Colonic mucosa (tissue), 4 donors: ENCODE measurements at places on chromosomes 12 and 14.

DNA sequence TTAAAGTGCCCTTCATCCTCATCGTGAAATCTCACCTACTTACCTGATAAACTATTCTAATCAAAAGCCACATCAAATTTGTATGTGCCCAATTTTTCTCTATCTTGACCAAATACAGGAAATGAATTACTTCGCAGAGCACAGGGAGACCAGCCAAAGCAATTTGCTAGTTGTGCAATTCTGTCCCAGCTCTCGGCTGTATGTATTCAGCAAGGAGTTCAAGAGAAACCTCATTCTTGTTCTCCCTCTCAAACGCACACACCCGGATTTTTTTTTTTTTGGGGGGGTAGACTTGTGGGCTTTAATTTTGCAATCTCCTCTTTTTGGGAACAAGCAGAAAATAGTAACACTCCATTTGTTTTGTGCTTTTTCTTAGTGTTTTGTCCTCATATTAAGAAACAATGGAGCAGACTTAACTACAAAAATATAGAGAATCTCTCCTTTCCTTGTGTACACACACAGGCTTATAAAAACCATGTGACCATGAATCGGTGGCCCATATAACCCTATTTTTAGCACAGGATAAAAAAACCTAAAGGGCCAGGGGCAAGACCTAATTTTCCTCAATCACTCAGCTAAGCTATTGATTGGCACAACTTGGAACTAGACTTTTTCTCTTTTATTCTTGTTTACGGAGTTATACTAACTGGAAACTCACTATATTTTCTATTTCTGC, 64.2 kb downstream of the MBIP start:
- H3K36me3 ChIP-seq = no peaks in the 10 kb centered on the region
- DNase-seq = peak; percentile 41
- no peaks in the 10 kb centered on the region for H3K27me3 ChIP-seq
- no peak overlapping the region for H3K4me3 ChIP-seq
- H3K27ac ChIP-seq = peak overlapping the region; percentile 14

DNA sequence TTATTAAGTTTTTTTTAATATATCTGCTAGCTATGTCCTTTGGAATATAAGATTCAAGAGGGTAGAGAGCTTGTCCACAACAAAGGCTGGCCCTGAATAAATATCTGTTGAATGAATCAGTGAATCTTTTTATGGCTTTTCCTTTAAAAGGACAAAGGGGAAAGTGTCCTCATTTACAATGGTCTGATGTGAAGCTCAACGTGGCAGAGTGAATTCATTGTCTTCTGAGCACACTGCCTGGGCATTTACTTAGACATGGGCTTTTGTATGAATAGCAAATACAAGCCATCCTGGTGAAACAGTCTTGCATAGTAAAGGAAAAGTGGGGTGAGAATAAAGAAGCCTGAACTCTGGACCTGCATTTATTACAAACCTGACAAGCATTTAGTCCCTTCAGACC, 201.2 kb downstream of the NELL2 start:
- H3K4me3 ChIP-seq = no peak overlapping the region
- no peaks in the 10 kb centered on the region for H3K36me3 ChIP-seq
- no peaks in the 10 kb centered on the region for H3K27me3 ChIP-seq
- DNase-seq = no peak
- H3K4me1 ChIP-seq = no peaks in the 10 kb centered on the region
- no peak overlapping the region for H3K27ac ChIP-seq

- H3K4me1 ChIP-seq = no peaks in the 10 kb centered on the region
- no peak overlapping the region for H3K4me3 ChIP-seq
- no peaks in the 10 kb centered on the region for H3K36me3 ChIP-seq
Observed at GRCh38 chr12:92444763-92445162, 258.0 kb upstream of the PLEKHG7 start.

DNA sequence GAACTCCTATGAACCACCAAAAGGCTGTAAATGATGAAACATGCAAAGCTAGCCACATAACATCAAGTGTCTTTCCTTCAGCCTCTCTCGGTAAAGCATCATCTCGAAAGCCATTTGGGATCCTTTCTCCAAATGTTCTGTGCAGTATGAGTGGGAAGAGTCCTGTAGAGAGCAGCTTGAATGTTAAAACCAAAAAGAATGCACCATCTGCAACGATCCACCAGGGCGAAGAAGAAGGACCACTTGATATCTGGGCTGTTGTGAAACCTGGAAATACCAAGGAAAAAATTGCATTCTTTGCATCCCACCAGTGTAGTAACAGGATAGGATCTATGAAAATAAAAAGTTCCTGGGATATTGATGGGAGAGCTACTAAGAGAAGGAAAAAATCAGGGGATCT, 61.2 kb downstream of the ATG14 start:
- DNase-seq = no peak
- no peak overlapping the region for H3K27ac ChIP-seq
- H3K36me3 ChIP-seq = peaks cover 1% of the 10 kb centered on the region
- no peak overlapping the region for H3K4me3 ChIP-seq
- H3K4me1 ChIP-seq = peaks cover 5% of the 10 kb centered on the region

DNA sequence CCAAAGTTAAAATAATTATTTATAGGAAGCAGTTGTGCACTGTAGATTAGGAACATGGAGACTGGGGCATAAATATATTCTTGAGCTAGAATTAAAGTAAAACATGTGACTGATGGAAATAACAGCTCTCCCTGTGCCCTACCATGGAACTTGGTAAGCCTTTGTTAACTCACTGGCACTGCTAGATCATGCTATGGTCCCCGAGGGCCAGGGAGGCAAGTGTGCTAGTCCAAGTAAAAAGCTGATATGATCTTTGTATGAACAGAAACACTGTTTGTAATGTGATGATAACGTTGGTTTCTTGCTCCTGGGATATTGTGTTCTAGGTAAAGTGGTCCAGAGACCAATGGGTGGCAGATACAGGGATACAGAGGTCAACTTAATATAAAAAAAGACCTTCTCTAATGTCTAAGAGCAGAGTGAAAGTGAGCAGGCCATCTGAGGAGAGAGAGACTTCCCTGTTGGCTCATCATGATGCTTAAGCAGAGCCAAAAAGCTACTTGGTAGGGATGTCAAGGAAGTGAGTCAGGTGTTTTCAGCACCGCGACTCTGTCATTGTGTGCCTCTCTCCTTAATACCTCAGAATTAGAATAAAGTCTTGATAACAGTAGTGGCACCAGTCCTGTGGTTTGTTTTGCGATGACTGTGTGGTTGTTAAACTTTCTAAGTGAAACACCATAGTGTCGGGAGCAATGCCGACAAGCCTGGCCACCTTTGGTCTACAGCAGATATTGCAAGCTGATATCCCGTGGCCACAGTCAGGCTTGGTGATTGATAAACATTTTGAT, 27.6 kb downstream of the BICD1 start:
- no peak overlapping the region for H3K27ac ChIP-seq
- H3K27me3 ChIP-seq = no peaks in the 10 kb centered on the region
- DNase-seq = no peak
- no peaks in the 10 kb centered on the region for H3K4me1 ChIP-seq
- no peak overlapping the region for H3K4me3 ChIP-seq

GRCh38 chr12:49190974-49191373, 2.1 kb upstream of the TUBA1A start:
- H3K36me3 ChIP-seq = no peaks in the 10 kb centered on the region
- DNase-seq = no peak
- H3K4me1 ChIP-seq = peaks cover 4% of the 10 kb centered on the region

- no peaks in the 10 kb centered on the region for H3K36me3 ChIP-seq
- no peak within 1 kb of the TSS for H3K27ac ChIP-seq
- no peak for DNase-seq
- no peaks in the 10 kb centered on the region for H3K4me1 ChIP-seq
Observed at GRCh38 chr12:56957229-56958052, at the start of gene RDH16. RDH16 (minus strand) TSS chr12:56957608; CDS start chr12:56957462, 146 bp downstream.

- DNase-seq = no peak
- no peak overlapping the region for H3K27ac ChIP-seq
- H3K27me3 ChIP-seq = no peaks in the 10 kb centered on the region
- H3K36me3 ChIP-seq = no peaks in the 10 kb centered on the region
- H3K4me1 ChIP-seq = no peaks in the 10 kb centered on the region
Observed at GRCh38 chr14:33491112-33491511, 459.8 kb downstream of the EGLN3 start.

DNA sequence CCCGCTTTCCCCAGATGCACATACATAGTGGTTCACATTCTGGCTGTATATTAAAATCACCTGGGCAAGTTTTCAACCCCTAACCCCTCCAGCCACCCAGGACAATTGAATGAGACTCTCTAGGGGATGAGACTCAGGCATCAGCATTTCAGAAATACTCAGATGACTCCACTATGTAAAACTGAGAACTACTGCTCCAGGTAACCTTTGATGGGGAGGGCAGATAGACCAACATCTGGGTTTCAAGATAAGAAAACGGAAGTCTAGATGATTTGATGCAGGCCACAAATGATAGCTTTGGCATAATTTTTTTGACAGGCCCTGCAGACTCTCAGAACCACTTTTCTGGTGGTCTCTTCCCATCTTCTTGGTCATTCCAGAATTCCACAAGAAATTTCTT, 341.1 kb downstream of the EMP1 start:
- no peak overlapping the region for H3K27ac ChIP-seq
- H3K4me3 ChIP-seq = no peak overlapping the region
- no peak for DNase-seq
- H3K27me3 ChIP-seq = no peaks in the 10 kb centered on the region
- H3K36me3 ChIP-seq = no peaks in the 10 kb centered on the region
- H3K4me1 ChIP-seq = no peaks in the 10 kb centered on the region

- H3K4me1 ChIP-seq = no peaks in the 10 kb centered on the region
- H3K27ac ChIP-seq = no peak overlapping the region
- no peaks in the 10 kb centered on the region for H3K36me3 ChIP-seq
- no peak overlapping the region for H3K4me3 ChIP-seq
- no peaks in the 10 kb centered on the region for H3K27me3 ChIP-seq
Observed at GRCh38 chr14:35252451-35252868, 39.7 kb upstream of the PSMA6 start.

DNA sequence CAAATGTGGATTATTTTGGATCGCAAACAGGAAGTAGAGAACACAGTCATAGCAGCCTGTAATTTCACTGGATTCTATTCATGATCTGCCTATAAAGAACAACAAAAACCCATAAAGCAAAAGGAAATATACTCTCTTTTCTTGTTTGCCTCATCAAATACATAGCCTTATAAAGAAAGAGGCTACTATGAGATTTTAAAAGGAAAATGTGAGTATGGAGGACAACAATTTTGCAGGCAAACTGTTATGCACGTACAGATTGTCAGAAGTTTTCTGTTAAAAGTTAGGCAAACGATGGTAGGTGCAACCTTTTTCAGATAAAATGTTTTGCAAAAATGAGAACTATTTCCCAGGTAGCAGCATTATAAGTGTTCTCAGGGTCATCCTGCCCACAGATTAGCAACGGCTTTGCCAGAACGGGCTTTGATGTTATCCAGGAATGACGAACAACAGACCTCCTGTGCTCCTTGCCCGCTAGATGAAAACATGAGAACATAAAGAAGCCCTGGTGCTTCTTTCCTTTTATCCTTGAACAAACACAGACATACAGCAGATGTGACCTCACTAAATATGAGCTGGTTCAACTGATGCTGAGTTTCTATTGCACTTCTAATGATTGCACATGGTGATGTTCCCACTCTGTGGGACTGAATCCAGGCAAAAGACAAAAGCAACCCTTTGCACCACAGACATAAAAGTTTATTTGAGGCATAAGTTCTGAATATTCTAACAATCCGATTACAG, 88.1 kb downstream of the ITPR2 start:
- H3K4me1 ChIP-seq = peaks cover 6% of the 10 kb centered on the region
- no peak overlapping the region for H3K27ac ChIP-seq
- no peak overlapping the region for H3K4me3 ChIP-seq
- no peaks in the 10 kb centered on the region for H3K36me3 ChIP-seq

- no peaks in the 10 kb centered on the region for H3K36me3 ChIP-seq
- no peak for DNase-seq
- peaks cover 53% of the 10 kb centered on the region for H3K27me3 ChIP-seq
- peaks cover 3% of the 10 kb centered on the region for H3K4me1 ChIP-seq
- H3K4me3 ChIP-seq = no peak within 1 kb of the TSS
Observed at GRCh38 chr14:88323086-88323522, at the start of gene KCNK10. KCNK10 (minus strand) TSS chr14:88323269; CDS start chr14:88322798, 471 bp downstream.

GRCh38 chr14:85811340-85811739, 281.4 kb downstream of the FLRT2 start:
- no peak overlapping the region for H3K4me3 ChIP-seq
- no peaks in the 10 kb centered on the region for H3K36me3 ChIP-seq
- DNase-seq = no peak

DNA sequence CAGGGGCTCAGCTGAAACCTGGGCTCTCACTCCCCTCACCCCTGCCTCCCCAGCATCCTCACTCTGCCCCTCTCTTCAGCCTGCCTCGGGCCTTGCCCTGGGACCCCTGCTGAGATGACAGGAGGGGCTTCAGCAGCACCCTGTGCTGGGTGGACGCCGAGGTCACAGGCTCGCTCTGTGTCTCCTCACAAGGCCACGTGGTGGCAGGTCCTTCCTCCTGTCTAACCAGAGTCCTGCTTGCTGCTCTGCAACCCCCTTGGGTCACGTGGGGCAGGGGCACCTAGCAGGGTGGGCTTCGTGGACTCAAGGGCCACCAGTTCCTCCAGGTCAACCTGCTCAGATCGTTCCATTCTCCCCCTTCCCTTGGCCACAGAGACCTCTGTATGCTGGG, 90.4 kb downstream of the TMEM121 start:
- H3K27me3 ChIP-seq = no peaks in the 10 kb centered on the region
- no peaks in the 10 kb centered on the region for H3K4me1 ChIP-seq
- H3K4me3 ChIP-seq = no peak overlapping the region
- no peak for DNase-seq

DNA sequence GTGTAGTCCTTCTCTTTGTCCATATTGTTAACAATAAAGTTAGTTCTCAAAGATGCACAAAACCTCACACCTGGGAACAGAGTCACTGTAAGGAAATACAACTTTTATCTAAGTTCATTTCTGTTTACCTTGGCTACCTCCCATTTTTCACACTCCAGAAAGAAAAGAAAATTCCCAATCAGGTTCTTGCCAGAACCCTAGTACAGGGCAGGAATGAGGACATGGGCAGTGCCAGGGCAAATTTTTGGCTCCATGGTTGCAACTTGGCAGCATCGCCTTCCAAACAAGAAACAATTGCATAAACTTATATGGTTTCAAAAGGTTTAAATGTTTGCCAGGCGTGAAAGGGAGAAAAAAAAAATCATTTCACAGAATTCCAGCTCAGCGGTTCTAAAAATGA, 296.3 kb upstream of the PRKD1 start:
- DNase-seq = no peak
- H3K36me3 ChIP-seq = no peaks in the 10 kb centered on the region
- no peak overlapping the region for H3K4me3 ChIP-seq
- H3K27me3 ChIP-seq = no peaks in the 10 kb centered on the region
- H3K27ac ChIP-seq = no peak overlapping the region

DNA sequence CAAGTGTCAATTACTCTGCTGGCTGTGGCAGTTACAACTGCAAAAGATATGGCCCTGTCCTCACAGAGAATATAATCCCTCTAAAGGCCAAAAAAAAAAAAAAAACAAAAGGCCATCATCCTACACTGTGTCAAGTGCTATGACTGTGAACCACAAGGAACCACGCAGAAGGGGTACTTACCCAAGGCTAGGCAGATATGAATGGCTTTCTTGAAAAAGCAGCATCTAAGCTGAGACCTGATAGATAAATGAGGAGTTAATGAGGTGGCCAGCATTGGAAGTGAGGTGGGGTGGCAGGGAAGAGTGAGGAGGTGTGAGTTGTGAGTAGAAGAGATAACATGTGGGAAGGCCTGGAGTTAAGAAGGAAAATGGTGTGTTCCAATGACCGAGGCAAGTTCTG, 16.4 kb upstream of the IL22 start:
- H3K4me3 ChIP-seq = no peak overlapping the region
